ENCODE measurements at places on chromosomes 2 and 18.

- DNase-seq: no peak
These were observed 165.7 kb downstream of the LNPK start for GRCh38 chr2:175836361-175836760.

DNA sequence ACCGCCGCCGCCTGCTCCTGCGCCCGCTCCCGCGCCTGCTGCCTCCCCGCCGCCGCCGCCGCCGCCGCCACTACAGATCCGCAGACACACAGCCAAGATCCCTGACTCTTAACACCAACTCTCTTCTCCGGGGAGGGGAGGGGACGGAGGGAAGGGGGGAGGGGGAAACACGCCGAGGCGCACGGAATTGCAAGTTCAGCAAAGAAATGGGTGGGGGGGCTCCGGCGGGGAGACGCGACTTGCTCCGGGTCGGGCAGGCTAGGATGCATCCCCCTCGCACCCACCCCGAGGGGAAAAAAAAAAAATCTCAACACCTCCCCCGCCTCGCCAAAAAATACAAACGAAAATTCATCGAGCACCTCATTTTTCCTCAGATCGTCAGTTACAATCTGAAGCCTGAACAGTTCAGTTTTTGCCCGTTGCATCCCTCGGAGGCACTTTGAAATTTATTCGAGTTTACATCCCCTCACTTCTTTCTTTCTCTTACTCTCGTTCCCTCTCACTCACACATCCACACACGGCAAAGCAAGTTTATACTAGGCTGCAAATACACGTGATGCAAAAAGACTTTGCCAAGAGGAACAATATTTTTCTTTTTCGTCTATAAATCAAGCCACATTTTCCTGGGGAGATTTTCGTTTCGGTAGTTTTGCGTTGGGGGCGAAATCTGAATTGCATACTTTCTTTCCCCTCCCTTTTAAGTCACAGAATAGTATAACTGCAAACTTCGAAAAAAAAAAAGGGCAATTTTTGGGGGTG is at the start of gene TCF4:
Gene TCF4, minus strand, starts transcription at position 82 of the 759 bp plus-strand sequence. CDS start 1,076 bp downstream, outside the sequence.
- peak; percentile 59 for DNase-seq

DNA sequence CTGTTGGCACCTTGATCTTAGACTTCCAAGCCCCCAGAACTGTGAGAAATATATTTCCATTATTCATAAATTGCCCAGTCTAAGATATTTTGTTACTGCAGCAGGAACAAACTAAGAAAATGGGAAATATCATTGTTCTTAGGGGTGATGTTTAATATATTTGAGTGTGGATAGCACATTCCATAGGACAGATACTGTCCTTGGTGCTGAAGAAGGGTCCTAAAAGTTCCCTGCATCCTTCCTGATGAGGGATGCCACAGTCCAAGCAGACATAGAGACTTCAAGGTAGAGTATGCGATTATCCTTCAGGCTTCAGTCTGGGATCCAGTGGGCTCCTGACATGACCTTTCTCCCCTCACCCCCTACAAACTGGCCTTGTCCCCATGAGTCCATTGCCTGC is 689.0 kb downstream of the TDRD15 start:
- no peak for DNase-seq

- no peak for DNase-seq
These were observed 14.8 kb upstream of the INHBB start for GRCh38 chr2:120330946-120331822.

DNA sequence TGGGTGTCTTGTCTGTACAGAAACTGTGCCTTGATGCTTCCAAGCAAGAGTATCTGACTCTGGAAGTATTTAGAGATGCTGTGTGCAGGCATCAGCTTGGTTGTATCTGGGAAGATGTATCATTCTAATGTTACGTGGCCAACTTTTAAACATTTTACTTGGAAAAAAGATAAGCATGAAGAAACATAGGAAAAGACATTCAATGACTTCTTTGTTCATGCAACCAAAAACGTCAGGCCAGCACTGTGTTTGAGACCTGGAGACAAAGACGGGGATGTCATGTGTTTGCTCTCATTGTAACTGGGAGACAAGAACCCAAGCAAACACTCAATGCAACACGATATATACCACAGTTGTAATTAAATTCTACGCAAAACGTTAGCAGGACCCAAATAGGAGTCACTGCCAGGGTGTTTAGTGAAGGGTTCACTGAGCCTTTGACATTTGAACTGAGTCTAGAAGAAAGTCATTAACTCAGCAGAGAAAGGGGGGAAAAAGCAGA is 8.9 kb upstream of the SESTD1 start:
- DNase-seq: no peak

- DNase-seq: no peak
These were observed 157.1 kb downstream of the PXDN start for GRCh38 chr2:1586923-1587840.

DNA sequence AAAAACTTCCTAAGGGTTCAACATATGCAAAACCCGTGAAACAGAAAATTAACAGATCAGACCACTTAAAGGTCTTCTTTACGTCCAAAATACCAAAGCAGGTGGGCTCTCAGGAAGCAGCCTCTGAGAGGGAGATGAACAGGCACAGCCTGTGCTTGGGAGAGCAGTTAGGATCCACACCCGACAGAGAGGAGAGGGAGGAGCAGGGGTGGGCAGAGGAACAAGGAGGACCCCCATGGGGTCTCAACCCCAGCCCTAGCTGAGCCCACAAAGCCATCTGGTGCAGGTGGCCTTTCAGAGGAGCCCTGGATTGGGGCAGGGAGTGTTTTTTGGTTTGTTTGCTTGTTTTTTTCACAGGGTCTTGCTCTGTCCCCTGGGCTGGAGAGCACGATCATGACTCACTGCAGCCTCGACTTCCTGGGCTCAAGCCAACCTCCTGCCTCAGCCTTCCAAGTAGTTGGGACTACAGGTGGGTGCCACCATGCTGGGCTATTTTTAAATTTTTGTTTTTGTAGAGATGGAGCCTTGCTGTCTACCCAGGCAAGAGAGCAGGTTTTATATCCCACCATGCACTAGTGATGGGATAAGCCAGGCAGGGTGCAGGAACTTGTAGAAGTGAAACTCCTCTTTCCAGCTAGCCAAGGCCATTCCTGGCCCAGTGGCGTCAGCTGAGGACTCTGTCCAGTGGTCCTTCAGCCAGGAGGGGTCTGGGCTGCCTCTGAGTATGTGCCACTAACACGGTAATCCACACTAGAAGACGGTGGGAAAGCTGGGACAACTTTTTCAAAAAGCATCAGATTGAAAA is 154.1 kb upstream of the HDAC4 start:
- DNase-seq: no peak

GRCh38 chr2:61952288-61952687 is 46.8 kb downstream of the COMMD1 start:
- DNase-seq: no peak

- no peak for DNase-seq
These were observed 117.1 kb upstream of the DTNA start for GRCh38 chr18:34592961-34593382.

DNA sequence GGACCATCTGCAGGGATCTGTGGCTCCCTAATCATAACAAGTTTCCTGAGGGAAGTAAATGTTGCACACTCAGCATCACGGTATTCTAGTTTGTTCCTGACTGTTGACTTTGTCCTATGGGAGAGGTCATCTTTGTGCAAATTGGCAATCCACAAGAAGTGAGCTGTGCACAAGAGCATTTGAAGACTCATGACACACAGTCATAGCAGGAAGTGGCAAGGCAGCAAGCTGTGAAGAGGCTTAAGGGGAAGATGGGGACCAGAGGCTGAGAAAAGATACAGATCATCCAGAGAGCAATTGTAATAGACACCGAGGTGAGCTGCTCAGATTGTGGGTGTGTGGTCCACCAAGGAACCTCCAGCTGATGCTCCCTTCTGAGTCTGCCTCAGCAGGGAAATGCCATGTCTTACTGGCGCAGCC is 2.7 kb downstream of the TNP1 start:
- no peak for DNase-seq

DNA sequence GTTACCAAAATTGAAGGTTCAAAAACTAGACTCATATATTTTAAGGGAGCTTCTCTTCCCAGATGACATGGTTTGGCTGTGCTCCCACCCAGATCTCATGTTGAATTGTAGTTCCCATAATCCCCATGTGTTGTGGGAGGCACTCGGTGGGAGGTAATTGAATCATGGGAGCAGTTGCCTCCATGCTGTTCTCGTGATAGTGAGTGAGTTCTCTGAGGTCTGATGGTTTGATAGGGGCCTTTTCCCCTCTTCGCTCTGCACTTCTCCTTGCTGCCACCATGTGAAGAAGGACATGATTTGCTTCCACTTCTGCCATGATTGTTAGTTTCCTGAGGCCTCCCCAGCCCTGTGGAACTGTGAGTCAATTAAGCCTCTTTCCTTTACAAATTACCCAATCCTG is 140.1 kb downstream of the MAIP1 start:
- DNase-seq: no peak

GRCh38 chr18:70499218-70499691 is 210.4 kb downstream of the SOCS6 start:
- no peak for DNase-seq

- DNase-seq: no peak
These were observed 96.6 kb downstream of the MBD2 start for GRCh38 chr18:54127759-54128378.

- DNase-seq: no peak
These were observed 115.0 kb downstream of the THADA start for GRCh38 chr2:43480874-43481273.

DNA sequence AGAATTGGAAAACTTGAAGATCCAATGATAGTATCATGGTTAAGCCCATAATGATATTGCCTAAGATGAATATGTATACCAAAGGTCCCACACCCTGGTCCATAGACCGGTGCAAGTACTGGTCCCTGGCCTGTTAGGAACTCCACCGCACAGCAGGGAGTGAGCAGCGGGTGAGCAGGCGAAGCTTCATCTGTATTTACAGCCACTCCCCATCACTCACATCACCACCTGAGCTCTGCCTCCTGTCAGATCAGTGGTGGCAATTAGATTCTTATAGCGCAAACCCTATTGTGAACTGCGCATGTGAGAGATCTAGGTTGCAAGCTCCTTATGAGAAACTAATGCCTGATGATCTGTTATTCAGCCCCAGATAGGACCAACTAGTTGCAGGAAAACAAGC is 402.4 kb downstream of the EPHA4 start:
- no peak for DNase-seq

DNA sequence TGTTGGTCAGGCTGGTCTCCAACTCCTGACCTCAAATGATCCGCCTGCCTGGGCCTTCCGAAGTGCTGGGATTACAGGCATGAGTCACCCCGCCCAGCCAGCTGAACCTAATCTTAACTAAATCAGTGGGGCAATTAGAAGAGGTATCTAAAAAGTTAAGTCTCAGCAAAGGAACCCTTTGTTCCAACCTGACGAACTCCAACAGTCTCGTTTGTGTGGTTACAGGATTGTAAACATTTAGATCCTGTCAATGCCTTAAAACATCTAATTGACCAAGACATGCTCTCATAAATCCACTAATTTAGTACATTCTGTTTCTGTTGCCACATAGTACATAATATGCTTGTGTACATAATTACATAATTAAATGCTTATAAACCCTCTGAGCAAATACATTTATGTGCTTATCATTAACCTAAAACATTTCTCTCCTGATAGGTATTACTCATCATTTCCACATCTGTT is 31.1 kb upstream of the STK39 start:
- DNase-seq: no peak

GRCh38 chr18:12744103-12744502 is 41.3 kb downstream of the PSMG2 start:
- DNase-seq: peak; percentile 8

DNA sequence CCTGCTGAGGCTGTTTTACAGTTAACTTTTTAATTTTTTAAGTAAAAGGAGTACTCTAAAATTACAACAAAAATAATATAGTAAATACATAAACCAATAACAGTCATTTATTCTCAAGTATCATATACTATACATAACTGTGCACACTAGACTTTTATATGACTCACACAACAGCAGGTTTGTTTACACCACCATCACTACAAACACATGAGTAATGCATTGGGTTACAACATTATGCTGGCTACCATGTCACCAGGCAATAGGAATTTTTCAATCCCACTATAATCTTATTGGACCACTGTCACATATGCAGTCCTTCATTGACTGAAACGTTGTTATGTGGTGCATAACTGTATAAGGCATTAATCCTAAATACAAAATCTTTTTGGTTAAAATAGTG is 42.5 kb downstream of the RASGRP3 start:
- no peak for DNase-seq

DNA sequence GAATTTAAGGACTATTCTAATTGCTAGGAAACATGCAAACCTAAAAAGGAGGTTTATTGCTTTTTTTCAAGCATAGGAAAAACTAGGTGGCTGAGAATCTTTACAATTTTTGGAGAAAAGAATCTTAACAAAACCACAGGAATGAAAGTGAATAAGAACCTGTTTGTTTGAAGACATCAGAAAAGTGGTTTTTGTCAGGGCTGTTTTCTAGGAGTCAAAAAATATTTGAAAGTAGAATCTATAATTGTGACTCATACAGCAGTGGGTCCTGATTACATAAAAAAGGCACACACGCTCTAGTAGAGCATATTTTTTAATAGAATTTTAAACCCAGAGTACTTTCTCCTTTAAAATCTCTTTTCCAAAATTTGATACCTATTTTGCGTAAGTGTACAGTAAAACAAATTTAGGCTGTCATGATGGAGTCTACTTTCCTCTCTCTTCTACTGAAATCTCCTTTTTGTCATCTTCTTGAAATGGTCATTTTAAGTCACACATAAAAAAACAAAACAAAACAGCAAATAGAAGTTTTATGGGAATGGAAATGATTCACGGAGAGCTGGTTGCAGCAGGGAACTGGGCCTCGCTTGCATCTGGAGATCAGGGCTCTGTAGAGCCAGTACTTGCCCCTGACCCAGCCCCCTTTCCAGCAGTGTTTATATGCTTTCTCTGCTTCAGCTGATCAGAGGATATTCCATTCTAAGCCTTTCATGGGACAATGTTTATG is 59.1 kb upstream of the PELI1 start:
- no peak for DNase-seq

DNA sequence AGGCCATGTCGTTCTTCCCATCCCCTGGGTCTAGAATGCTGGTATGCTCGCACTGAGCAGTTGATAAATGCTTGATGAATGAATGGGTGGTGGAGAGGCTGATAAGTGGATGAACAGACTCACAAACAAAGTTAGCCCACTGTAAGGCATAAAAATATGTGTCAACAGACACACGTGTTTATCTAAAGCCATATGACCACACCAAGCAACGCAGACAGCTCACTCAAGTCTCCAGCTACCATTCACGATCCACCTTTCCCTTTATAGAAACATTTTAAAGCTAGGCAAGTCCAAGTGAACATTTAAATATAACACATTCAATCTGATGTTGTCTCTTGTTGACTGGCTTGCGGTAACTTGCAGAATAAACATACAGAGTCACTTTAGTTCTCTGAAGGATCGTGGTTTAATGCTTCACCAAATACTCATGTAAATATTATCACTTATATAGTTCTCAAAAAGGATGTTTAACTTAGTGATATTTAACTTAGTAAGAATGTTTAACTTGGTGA is 105.5 kb downstream of the NOL10 start:
- DNase-seq: no peak

- no peak for DNase-seq
These were observed 129.0 kb downstream of the ICOS start for GRCh38 chr2:204065566-204065965.

DNA sequence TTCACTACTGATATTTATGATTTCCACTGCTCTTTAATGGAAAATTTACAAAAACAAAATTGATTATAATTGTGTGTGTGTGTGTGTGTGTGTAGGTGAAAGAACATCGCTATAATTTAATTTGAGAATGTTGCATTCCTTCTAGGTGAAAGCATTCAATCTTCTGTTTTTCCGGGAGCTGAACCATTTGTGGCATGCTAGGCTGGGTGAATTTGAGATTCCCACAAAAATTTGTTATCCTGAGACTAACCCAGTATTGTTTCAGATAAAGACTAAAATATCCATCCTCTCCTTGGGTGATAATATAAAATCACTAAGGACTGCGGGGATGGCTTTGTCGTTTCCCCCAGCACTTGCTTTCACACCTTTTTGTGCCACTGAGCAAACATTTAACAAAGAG is 911.2 kb upstream of the PIK3C3 start:
- DNase-seq: no peak

All from KG1 (cell line).